ENCODE measurements at places on chromosomes 3 and 15. TPM values are rescaled to one million over a fixed set of nuclear protein-coding genes. Genes with fewer than 3 reads are reported as not detected.

- DNase-seq = no peak
Measured at GRCh38 chr15:100311154-100311625, 30.6 kb downstream of the ADAMTS17 start.

DNA sequence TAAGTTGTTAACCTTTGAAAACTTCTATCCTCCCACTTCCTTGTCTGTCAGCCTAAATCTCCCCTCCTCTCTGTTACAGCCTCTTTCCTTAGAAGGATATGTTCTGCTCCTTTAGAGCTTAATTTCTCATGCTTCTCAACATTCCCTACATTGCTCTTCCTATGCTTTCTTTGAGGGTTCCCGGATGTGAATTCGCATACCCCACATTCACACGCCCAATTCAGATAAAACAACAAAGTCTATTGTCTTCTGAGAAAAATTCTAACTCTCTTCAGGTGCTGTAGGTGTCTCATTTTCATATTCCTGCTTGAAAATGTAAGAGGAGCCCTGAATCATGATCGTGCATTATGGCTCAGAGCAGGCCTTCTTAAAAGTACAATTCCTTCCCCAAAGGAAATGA is 171.8 kb upstream of the DPH6 start:
- DNase-seq = no peak

CYP8B1 gene
- 0.19 TPM for total RNA-seq

GOLGA8S gene
- total RNA-seq = 0.09 TPM

GOLGA8J gene
- 0.72 TPM for total RNA-seq

GOLGA8M gene
- 8.5 TPM for total RNA-seq

CHP1 gene
- 265 TPM for total RNA-seq

All from omental fat pad (tissue), 4 donors.